ENCODE measurements at places on chromosomes 5 and 9.

- DNase-seq: no peak
Measured at GRCh38 chr9:79465156-79465555, 106.6 kb upstream of the TLE4 start.

- DNase-seq: no peak
Measured at GRCh38 chr5:133744051-133744959, 132.0 kb upstream of the FSTL4 start.

DNA sequence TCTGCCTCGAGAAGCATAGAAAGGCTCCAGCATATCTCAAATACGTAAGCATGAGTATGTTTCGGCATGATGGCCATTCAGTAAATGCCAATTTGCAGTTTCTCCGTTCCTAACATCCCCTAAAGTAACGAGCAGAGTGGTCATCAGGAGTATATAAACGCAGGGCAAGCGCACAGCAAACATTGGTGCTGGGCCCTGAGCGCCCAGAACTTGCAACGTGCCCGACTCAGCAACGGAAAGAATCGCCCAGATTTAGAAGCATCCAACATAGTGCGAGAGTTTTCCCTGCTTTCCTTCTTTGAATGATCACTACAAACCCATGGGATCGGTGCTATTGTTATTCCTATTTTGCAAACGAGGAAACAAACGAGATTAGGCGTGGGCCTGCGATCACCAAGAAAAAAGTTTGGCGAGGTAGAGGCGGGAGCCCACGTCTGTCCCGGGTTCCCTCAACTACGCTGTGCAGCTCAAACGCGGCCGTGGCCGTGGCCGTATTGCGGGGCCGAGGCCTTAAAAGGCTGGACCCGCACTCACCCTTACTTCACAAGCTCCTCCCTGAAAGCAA is 505 bp downstream of the RPS14 start:
- no peak for DNase-seq

DNA sequence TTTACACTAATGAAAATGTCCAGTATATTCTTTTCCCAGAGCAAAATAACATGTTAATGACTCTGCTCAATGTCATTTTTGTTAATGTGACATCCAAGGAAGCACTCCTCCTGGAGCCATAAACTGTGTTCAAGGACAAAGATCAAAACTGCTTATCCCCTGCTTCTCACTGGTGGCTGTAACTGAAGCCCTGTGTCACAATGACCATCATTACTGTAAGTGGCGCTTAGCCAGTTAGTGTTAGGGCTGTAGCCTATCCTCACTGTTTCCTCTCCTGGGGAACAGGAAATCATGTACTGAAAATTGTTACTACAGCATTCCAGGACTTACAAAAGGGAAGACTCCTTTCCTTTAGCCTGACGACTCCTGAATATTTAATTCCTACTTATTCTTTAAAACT is 71.7 kb upstream of the COX7C start:
- no peak for DNase-seq

DNA sequence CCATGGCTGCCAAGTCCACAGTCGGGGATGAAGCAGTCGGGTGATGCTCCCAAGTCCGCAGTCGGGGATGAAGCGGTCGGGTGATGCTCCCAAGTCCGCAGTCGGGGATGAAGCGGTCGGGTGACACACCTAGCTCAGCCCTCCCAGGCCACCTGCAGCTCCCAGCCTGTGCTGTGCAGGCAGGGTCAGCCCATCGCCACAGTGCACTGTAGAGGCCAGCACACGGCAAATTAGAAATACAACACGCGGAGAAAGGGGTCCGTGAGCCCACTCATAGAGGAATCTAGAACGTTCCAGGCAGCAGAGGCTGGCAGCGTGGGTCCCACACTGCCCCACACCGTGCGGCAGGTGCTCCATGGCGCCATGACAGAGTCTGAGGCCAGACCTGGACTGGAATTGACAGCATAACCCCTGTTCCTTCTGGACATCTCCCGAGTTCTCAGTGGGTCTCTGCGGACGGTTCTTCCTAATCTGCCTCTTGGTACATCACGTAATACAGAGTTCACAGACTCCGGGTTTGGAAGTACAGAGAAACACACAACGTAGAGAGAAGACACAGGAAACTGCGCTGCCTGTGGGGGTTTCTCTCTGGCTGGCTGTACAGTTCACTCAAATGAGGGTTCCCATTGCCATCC is 7.7 kb upstream of the EXOC3 start:
- DNase-seq: no peak

- DNase-seq: no peak
Measured at GRCh38 chr5:57207681-57208080, 33.8 kb downstream of the GPBP1 start.

DNA sequence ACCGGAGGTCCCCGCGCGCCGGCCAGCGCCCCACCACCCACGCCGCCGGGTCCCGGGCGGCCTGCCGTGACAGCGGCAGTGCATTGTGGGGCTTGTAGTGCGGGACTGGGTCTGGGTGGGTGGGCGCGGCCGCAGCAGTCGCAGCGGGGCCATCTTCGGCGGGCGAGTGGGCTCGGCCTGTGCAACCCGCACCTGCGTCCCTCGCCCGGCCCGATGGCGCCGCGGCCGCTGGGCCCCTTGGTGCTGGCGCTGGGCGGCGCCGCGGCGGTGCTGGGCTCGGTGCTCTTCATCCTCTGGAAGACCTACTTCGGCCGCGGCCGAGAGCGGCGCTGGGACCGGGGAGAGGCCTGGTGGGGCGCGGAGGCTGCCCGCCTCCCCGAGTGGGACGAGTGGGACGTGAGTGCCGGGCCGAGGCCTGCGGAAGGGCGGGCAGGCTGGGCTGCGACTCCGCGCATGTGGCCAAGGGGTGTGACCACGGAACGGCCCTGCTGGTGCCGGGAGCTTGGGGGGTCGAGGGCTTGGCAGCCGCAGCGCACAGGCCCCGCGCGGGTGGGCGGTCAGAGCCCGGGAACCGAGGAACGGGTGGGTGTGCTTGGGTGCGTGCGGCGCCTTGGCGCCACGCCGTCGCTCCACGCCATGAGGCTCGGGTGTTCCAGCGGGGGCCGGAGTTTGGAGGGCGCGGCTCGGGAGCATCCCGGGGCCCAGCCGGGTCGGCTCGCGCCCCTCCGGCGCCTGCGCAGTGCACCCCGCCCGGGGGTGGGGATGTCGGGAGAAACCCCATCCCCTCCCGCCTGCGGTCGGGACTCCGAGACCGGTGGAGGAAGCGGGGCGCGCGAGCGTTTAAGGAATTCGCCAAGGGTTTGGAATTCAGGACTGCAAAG is at the start of gene ARL10:
Gene ARL10 (plus strand): TSS at position 137 of the 881 bp plus-strand sequence. CDS start 77 bp downstream, at position 214.
- peak; percentile 35 for DNase-seq

DNA sequence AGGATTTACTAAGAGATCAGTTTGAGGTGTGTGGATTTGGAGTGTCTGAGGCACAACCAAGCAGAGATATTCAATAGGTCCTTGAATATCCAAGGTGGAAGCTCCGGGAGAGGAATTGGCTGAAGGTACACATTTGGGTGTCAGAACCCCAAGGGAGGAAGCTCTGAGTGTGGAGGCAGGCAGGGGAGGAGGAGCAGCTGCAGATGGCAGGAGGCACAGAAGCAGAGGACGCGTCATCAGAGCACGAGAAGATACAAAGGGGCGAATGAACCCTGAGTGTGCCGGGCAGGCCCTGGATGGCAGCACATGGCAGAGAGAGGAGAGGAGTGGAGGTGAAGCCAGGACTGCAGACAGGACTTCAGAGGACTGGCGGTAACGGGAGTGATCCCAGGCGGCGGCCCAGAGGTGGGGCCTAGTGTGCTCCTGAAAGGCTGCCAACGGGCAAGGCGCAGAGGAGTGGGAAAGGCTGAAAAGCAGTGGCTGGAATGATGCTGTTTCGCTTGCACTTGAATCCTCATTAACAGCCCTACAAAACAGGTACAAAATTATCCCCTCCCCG is 179.8 kb downstream of the FANCC start:
- no peak for DNase-seq

- no peak for DNase-seq
Measured at GRCh38 chr9:89869793-89870580, 265.2 kb downstream of the GADD45G start.

DNA sequence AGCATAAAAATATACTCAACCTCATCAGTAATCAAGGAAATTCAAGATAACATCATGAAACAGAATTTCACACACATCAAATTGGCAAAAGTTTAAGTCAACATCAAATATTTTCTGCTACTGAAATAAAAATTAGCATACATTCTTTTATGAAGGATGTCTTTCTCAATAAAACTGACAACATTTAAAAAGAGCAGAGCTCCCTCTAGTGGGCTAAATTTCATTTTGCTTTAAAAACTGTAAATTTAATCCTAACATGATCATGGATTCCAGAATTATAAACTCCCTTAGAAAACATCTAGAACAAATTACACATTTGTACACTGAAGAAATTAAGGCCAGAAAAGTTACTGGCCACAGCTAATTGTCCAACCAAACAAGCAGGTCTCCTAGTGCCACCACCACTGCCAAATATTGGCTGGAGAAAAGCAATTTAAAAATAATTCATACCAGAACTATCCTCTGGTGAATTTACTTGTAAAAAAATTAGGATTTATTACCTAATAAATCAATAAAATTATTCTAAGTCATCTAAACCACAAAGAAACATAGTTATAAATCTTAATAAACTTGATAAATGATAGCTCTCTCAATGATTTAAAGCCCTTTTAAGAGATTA is 31.2 kb downstream of the DEPDC1B start:
- no peak for DNase-seq

DNA sequence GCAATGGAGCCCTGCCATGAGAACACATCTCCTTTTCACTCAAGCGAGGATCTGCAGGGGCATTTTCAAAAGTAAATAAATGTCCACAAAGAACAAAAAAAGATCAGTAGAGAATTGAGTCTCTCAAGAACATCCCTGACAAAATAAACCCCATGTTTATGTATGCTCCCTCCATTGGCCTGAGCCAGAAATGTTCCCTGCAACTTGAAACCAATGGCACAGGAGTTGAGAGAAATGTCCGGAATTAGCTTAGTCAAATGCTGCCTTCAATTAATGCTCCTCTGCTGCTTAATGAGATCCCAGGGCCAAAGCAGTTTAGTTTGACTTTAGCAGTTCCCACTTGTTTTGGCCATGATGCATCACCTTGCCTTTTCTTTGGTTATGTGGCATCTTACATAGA is 238.3 kb downstream of the EBF1 start:
- no peak for DNase-seq

DNA sequence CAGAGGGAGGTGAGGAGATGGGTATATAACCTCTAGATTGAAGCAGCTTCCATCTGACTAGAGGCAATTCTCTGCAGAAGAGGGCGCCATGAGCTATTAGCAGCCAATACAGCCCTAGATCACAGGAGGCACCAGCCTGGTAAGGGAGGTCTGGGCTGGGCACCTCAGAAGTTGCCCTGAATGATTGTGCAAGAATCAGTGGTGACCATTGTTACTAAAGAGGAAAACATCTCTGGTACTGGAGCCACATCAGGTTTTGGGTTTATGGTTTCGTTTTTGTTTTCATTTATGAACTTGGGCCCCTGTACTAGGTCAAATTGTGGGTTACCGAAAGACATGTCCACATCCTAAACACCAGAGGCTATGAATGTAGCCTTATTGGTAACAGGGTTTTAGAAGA is 342.0 kb downstream of the MLLT3 start:
- no peak for DNase-seq

- DNase-seq: no peak
Measured at GRCh38 chr9:129878291-129878690, 43.0 kb downstream of the USP20 start.

DNA sequence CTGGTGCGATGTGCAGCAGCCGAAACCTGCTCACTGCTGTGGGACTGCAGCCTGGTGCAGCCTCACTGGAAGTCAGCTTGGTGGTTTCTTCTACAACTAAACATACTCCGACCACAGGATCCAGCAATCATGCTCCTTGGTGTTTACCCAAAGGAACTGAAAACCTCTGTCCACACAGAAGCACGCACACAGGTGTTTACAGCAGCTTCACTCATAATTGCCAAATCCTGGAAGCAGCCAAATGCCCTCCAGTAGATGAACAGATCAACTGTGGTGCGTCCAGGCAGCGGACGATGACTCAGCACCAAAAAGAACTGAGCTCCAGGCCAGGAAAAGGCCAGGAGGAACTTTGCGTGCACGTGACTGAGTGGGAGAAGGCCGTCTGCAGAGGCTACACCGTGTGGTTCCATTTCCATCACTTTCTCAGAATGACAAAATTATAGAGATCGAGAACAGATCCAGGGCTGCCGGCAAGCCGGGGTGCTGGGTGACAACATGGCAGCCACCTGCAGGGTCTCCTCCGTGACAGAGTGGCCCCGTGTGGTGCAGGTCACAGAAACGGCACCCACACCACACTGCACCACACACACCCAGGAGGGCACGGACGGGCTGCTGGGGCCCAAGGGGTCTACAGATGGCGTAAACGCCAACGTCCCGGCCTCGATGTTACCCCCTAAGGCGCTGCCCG is 23.1 kb upstream of the NSMF start:
- DNase-seq: no peak

GRCh38 chr5:127053049-127053448 is 20.3 kb downstream of the C5orf63 start:
- no peak for DNase-seq

DNA sequence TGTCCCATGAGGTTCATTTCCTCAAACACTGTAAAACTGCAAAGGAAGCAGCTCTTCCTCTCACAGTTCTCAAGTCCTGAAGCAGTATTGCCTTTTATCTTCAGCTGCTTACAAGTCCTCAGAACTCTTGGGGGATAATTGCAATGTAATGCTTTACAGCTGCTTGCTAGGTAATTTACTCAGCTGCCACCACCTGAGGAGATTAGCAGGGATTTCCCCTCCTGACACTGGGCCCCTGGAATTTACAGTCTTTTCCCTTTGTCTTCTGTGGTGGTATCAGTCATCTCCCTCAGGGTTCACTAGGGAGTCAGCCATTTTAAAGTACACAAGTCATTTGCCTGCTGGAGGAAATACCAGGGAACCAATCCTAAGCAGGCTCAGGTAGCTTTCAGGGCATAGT is 754.3 kb upstream of the GRAMD2B start:
- DNase-seq: no peak

DNA sequence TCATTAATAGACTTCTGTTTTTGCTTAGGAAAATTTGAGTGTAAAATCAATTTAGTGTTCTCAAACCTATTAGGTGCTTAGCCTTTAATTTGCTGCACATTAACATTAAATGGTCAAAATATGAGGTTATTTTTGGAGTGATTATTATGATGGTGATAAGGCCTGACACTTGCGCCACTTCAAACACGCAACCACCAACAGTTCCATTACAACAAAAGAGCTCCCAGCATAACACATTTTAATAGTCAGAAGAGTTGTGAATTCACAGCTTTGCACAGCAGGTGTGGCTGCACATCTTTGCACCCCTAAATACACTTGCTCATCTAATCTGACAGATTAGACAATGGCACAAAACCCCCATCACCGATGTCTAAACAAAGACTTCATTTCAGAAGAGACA is 940.7 kb downstream of the NR2F1-AS1 start:
- DNase-seq: no peak

- DNase-seq: no peak
Measured at GRCh38 chr9:12813960-12814876, 39.4 kb downstream of the LURAP1L start.

GRCh38 chr9:19163631-19164030 is 36.3 kb upstream of the PLIN2 start:
- DNase-seq: no peak

GRCh38 chr9:137516144-137516917 is 33.9 kb downstream of the PNPLA7 start:
- no peak for DNase-seq
